ENCODE measurements at places on chromosomes 1 and 21.

- no peak for DNase-seq
Measured at GRCh38 chr1:56948403-56949023, 17.3 kb downstream of the C8B start.

GRCh38 chr1:1403653-1404052, 3.4 kb downstream of the MRPL20 start:
- DNase-seq = no peak

GRCh38 chr1:234611225-234611846, 1.4 kb upstream of the IRF2BP2 start:
- DNase-seq = no peak

GRCh38 chr21:43204638-43205037, 35.8 kb downstream of the CRYAA start:
- DNase-seq = peak; percentile 10

DNA sequence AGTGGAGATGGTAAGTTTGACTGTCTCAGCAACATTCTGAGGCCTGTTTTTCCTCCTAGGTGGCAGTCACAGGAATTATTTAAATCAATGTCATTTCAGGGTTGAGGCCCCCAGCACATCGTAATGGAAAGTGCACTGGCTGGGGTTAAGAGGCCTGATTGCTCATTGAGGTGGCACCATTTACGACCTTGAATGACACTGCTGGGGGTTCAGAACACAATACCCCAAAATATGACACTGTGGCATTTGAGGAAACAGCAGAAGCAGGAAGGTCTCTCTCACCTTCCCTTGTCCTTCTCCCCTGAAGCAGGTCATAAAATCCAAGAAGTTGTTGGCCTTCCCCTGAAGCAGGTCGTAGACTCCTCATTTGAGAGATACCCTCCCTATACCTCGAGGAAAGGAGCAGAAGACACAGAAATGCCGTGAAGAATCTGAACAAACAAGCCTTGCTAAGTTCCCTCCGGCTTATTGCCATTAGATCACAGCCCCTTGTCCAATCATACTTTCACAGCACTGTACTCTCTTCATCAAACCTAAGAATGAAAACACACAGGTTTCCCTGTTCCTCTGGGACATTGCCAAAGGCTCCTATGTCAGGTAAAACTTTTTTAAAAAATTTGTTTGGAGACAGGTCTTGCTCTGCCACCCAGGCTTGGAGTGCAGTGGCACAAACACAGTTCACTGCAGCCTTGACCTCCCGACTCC, 71.3 kb downstream of the S1PR1 start:
- DNase-seq = no peak

GRCh38 chr1:61997123-61997522, 197.5 kb upstream of the L1TD1 start:
- DNase-seq = no peak

DNA sequence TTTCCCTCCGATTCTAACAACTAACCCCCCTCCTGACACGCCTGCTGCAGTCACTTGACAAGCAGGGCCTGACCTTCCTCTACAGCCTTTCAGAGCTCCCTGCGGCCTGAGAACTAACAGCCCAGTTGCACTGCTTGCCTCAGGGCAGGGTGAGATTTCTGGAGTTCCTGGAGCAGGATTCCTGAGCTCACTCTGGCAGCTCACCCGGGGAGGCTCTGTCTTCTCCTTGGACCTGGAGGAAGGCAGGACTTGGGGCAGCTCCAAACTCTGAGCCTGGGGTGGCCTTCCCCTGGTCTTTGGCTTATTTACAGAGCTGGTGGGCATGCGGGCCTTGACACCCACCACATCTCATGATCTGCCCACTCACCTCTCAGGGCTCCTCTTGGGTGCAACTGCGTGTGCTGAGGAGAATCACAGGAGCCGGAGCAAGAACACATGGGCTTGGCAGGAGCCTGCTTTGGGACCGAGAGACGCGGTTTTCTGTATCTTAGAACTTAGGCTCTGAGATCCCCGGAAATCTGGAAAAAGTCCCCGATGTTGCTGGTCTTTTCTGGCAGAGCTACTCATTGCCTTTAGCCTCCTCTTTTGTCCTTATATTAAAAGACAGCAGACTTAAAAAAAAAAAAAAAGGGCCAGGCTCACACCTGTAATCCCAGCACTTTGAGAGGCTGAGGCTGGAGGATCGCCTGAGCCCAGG, 13.1 kb upstream of the SLC25A34 start:
- DNase-seq = no peak

DNA sequence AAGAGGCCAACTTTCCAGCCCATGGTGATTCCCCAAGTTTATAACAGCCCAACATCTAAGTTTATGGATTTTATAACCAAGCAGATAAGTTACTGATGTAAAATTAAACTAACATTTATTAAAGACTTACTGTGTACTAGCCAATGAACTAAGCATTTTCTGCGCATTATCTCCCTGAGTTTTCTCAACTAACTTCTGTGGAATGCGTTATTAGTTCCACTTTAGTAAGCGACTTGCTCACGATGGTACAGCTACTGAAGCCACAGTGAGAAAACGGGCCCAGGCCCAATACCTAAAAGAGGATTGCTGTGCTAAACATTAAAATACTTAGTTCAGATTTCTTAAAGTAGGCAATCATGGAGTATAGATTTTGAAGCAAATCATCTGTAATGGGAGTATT, 61.0 kb downstream of the ZBTB18 start:
- no peak for DNase-seq

DNA sequence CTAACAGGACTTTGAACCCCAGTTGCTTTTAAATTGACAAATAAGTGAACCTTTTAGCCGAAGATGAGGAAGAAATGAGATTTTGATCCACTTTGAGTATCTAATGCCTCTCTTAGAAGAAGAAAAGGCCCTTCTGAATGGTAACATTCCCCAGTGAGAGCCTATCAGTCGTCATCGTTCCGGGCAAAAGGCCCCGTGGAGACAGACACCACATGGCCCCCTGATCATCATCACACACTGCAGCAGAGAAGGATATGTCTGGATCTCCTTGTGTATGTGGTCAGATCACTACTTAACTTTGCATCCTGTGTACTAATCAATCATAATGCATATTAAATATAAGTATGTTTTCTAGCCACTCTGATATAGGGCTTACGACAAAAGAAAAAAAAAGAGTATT, 87.3 kb upstream of the SMYD2 start:
- DNase-seq = no peak

DNA sequence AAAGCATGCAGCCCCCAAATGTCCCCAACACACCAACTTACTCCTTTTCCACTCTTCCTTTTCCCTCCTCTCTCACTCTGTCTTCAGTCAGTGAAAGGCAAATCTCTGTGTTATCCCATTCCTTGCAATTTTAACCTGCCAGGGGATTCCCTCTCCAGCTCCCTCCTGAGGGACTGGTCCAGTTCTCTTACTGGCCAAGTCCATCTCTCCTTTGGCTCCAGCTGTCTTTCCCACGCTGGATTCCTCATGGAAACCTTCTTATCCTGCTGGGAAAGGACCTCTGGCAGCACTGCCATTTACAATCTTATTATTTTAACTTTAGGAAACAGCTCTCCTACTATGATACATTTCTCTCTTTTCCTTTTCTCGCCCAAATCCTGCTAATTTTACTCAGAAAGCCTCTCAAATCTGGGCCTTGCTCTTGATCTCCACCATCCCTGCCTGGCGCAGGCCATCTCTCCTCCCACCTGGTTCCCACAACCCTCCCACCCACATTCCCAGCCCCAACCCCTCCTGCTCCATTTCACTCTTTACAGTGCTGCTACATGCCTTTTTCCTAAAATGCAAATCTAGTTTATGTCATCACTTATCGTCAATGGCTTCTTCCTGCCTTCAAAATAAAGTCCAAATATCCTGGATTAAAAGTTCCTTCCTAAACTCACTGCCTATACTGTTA, 72.7 kb upstream of the CNN3 start:
- DNase-seq = no peak

GRCh38 chr1:23370709-23371584, 1.3 kb upstream of the ZNF436 start:
- no peak for DNase-seq

DNA sequence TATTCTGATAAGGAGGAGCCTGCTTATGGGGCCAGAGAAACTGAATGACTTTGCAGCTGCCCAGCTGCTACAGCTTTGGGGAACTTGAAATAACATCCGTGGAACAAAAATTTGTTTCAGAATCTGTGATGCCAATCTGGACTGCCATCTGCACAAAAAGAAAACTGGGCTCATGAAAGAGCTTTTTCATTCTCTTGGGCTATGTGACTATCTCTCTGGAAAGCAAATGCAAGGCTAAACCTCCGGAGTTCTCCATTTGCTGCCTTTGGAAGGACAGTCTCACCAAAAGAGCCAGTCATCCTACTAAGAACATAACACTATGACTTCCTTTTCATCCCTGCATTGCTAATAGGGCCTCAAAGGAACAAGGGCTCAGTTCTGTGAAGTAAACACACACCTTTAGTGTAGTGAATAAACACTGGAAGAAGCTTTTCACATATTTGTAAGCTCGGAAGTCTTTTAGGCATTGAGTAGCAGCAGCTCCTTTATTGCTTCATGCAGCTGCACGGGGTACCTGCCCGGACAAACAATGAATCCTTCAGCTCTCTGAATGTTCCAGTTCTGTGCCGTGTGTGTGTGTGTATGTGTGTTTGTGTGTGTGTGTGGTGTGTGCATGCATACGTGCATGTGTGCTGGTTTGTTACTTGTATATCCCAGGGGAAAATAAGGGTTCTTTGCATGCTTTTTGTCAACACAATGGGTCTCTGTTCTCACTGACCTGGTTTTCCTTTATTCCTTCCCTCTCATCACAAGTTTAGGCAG, 255.5 kb upstream of the SGIP1 start:
- DNase-seq = no peak

DNA sequence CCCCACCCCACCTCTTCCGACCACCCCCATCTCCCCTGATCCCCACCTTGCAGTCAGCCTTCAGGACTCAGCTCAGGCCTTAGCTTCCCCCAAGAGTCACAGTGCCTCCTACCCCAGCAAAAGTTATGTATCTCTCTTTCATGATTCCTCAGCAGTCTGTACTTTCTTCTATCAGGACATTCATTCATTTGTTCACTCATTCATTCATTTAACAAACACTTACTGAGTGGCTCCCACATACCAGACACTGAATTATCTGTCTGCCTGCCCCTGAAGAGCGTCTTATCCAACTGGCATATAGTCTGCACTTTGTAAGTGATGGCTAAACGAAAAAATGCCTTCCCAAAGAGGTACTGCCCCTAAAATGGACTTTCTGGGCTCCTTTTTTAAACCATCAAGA, 114.4 kb upstream of the SLC35F3 start:
- no peak for DNase-seq

DNA sequence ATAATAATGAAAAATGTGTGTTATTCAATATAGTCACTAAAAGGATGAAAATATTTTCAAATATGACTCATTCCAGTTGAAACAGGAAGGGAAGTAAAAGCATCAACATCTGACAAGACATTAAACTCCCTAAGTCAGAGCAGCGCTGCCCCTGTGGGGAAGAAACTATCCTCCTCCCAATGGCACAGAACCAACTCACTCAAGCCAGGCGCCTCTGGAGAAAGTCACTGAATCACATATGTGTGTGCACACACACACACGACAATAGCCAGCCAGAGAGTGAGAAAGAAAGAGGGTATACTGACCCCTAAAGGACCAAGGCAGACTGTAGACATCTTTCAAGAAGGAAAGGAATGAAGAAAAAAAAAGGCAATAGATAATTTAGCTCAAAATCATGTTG, 126.9 kb downstream of the SETD4 start:
- DNase-seq = no peak

DNA sequence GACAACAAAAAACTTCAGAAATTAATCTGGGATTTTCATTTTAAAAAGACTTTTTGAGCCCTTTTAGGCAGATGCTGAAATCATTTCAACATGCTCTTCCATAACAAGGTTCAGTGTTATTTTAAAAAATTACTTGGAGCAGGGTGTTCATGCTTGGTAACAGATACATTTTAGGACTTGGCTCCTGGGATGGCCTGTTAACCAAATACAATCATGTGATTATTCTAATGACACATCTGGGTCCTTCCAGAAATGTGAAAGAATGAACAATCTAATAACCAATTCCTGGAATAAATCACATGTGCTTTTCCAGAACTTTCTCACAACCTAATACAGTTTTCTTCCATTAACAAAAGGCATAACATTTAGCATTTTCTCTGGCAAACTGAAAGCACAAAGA, 379.8 kb upstream of the RUNX1 start:
- no peak for DNase-seq

DNA sequence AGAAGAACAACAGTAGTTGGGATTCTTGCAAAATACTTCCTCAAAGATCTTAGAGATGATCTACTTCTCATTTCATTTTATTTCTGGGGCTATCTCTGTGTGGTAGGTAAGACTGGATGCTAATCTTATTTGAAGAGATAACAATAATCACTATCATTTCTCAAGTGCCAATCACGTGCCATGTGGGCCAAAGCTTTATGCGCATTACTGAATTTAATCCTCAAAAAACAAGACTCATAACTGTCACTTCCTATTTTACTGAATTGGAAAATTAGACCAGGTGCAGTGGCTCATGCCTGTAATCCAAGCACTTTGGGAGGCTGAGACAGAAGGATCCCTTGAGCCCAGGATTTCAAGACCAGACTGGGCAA, 121.7 kb downstream of the KCNN3 start:
- no peak for DNase-seq

DNA sequence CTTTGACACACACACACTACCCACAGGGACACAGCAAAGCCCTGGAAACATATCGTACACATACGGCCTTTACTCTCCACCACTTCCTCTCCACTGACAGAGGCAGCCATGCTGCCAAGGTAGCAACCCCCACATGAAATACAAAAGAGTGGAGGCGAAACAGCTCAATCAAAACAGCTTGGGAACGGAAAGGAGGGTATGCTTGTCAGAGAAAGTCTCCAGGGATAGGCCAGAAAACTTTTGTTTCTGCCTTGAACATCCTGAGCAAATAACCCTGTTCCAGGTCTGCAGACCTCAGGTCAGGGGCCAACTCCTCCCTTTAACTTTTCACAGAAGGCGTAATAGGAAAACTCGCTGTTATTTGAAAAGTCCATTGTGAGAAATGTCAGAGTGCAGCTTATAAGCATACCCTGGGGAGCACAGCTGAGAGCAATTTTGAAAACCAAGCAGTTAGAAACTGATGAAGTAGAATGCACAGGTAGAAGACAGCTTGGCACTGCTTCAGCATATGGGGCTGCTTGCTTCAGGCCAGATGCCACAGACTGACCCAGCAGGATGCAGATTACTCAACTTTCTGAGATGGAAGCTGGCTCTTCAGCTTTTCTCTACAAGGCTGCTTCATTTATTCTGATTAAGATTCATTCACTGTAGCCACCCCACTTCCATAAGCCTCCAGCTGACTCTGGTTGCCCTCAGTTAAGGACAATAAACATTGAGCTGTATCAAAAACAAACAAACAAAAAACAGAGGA, 18.0 kb downstream of the KIAA0319L start:
- no peak for DNase-seq

- DNase-seq = no peak
Measured at GRCh38 chr1:27383039-27383605, at the start of gene CD164L2. TSS of gene CD164L2 (minus strand) at chr1:27383333. CDS start at chr1:27383239, 94 bp downstream.

All from RWPE2 (cell line).